Stimulated activated CD8-positive, alpha-beta memory T cell treated with anti-CD3 and anti-CD28 coated beads, Interleukin-12 subunit alpha, Interleukin-12 subunit beta, amount 100 ng/mL, for 1 hour (primary cell): ENCODE measurements at places on chromosomes 3 and 15.

DNA sequence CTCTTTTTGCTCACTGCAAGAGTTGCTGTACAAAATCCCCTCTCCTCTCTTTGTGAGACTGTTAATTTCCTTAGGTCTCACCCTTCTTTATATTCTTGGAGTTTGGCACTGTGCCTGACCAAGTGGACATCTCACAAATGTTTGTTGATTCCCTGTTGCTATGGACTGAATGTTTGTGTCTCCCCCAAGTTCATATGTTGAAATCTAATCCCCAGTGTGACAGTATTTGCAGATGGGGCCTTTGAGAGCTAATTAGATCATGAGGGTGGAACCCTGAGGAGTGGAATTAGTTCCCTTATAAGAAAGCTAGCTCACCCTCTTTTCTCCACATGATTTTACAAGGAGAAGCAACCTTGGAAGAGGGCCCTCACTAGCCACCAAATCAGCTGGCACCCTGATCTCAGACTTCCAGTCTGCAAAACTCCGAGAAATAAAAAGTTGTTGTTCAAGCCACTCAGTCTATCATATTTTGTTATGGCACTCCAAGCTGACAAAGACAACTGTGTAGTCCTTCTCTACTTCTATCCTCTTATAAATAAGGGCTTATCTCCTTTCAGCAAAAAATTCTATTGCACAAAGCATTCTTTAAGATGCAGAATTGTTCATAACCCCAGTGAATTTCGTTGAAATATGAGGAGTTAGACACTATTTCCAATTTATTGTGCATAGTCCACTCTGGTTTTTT is 65.5 kb upstream of the NPHP3 start:
- no peak for DNase-seq

GRCh38 chr3:136624371-136624770 is 127.8 kb downstream of the STAG1 start:
- DNase-seq, result no peak

DNA sequence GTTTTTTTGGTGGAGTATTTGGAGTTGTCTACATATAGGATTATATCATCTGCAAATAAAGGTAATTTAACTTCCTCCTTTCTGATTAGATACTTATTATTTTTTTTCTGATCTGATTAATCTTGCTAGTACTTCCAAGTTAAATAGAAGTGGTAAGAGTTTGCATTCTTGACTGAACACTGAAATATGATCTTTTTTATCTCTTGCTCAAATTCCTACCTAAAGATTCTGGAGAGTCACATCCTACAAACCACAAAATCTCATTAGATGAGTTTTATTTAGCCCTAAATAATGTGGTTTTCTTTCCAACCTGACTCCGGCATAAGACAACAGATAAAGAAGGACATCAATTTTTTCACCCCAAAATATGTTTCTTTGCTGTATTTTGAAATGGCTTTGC is 977.9 kb upstream of the GBE1 start:
- DNase-seq, result no peak

GRCh38 chr3:119237299-119237698 is 3.4 kb downstream of the B4GALT4 start:
- DNase-seq, result no peak

- no peak for DNase-seq
Measured at GRCh38 chr3:30189900-30190299, 416.5 kb upstream of the TGFBR2 start.

DNA sequence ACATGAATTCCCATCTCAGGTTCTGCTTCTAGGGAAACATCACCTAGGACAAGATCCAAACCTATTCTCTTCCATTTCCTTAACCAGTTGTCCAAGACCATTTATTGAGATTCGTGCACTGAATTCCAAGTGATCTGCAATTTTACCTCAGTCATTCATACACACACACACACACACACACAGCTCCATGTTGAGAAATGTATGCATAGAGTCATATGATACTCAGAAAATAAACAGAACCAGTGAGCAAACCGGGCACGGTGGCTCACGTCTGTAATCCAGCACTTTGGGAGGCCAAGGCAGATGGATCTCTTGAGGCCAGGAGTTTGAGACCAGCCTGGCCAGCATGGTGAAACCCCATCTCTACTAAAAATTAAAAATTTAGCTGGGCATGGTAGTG is 6.1 kb upstream of the KPNA1 start:
- DNase-seq, result no peak

- DNase-seq, result no peak
Measured at GRCh38 chr15:80151576-80151975, 1.2 kb upstream of the FAH start.

DNA sequence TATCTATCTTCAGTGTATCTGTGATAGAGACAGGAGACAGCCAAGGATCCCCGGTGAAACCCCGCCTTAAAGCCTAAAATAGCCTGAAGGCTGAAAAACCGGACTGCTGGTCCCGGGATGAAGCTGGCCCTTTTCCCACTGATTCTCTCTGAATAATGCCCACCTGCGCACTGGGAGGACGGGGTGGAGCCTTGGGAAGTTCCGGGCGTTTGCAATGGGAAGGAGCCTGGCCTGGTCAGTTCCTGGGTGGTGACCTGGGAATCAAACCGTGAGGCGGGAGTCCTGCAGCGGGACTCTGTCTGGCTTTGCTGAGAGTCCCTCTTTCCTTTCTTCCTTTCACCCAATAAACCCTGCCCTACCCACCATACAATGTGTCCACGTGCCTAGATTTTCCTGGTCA is 157.9 kb downstream of the C3orf38 start:
- DNase-seq, result no peak

GRCh38 chr3:13379201-13379830 is 40.8 kb downstream of the NUP210 start:
- DNase-seq, result no peak
